Fibroblast of skin of left quadriceps (primary cell): ENCODE measurements at places on chromosomes 16 and 17.

- DNase-seq, result no peak
These were observed 6.2 kb downstream of the REXO5 start for GRCh38 chr16:20812510-20812909.

DNA sequence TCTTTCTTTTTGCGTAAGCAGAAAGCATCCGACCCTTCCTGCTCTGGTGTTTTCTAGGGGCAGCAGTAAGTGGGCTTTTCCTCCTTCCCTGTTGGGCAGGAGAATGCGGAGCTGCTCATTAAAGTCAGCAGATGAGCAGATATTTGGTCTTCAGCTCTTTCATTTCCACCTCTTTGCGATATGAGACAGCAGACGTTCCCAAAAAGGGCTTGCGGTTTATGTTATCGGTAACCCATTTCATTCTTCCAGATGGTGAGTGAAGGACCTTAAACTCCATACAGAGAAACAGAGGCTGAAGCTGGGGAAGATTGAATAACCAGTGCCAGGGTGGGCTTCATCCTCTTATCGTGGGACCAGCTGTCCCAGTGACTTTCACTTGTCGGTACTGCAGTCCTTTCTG lies 40.7 kb downstream of the KSR1 start:
- no peak for DNase-seq

DNA sequence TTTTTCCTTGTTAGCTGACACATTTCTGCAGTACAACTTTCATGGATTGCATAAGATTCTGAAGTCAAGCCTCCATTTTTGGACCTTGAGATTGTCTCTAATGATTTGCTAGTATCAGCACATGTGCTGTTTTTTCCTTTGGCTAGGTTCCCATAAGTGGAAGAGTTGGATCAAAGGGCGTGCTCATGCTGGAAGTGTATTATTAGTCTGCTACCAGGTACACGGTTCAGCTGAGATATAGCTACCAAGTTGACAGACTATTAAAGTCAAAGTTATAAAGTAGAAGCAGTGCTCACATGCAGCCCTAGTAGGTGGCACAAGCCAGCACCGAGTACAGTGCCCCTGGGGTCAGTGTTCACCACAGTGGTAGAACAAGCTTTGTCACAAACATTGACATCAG lies 3.2 kb downstream of the FAHD1 start:
- no peak for DNase-seq

DNA sequence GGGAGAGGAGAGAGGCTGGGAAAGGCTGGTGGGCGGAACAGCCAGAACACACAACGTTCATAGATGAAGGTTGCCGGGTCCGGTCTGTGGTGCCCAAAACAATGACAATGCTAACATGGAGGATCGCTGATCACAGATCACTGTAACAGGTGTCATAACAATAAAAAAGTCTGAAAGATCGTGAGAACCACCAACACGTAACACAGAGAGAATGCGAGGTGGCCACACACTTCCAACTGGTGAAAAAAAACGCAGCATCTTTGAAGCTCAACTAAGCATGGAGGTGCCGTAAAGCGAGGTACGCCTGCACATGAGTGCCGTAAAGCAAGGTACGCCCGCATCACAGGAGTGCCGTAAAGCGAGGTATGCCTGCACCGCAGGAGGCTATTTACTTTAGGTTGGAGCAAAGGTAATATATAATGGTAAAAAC lies 42.3 kb downstream of the ABR start:
- DNase-seq, result no peak
